ENCODE measurements at places on chromosomes 5 and 9.
A peak's percentile ranks its signal among the peaks of the same experiment; 100 is the strongest.

DNA sequence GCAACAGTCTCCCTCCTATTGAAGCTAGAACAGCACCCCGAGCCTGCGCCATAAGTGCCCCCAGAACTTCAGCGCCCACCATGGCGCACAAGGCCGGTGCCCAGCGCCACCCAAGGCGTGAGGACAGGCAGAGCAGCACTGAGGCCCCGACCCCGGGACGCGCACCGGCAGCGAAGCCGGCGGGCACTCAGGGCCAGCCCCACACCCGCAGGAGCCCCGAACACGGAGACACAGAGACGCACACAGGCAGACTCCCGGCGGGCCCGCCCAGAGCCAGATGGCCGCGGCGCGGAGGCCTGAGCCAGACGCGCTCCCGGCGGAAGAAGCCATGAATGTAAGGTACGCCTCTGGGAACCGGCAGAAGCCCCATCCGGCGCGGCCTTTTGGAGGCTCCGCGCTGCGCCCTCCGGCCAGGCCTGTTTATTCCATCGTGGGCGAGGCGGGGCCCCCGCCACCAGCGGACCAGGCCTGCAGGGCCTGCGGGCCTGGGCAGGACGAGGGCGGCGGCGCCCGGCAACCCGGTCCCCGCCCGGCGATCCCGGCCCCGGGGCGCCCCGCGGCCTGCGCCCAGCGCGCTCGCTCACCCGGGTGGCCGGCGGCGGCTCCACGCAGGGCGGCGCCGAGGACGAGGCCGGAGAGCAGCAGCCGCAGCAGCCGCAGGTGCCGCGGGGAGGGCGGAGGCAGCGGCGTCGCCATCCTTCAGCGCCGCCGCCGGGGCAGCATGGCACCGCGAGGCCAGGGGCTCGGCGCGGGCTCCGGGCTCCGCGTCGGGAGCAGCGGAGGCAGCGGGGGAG lies 486 bp downstream of the NPDC1 start:
- no peak for DNase-seq

DNA sequence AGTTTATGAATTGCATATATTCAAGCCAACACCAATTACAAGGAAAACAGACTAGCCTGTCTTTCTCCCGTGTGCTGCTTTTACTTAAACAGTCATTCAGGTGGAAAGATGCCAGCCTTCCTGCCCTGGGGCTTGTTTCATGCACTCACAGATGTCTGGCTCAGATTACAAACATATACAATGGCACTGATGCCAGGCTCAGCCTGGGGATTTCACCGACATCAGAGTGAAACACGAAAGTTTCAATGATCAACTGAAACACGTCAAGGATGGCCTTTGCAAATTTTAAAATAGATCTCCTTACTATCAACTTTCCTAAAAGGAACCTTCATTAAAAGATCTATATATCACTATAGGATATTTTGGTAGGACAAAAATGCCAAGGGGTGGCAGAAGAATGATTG lies 1576.5 kb downstream of the EFNA5 start:
- peak; percentile 66 for DNase-seq

GRCh38 chr5:19044311-19044710 lies 943.7 kb downstream of the CDH18 start:
- DNase-seq, result no peak

- DNase-seq, result no peak
Measured at GRCh38 chr9:113221800-113222481, 597 bp downstream of the SLC31A1 start.

DNA sequence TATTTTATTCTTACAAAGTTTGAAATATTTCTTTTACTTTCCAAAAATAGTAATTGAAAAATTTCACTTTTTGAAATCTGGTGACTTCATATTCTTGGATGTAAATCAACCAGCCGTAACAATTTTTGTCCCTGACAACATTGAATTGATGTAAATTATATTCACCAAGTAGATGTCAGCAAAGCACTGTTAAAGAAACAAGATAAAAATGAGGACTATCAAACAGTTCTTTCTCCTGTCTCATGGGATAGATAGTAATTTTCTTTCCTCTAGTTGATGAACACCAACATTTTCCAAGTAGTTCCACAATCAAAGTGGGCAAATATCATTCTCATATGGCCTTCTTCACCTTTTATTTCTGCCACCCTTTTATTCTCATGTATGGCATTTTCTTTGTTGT lies 1461.9 kb downstream of the MAT2B start:
- DNase-seq, result no peak

- DNase-seq, result no peak
Measured at GRCh38 chr5:23268136-23268535, 239.3 kb upstream of the PRDM9 start.

DNA sequence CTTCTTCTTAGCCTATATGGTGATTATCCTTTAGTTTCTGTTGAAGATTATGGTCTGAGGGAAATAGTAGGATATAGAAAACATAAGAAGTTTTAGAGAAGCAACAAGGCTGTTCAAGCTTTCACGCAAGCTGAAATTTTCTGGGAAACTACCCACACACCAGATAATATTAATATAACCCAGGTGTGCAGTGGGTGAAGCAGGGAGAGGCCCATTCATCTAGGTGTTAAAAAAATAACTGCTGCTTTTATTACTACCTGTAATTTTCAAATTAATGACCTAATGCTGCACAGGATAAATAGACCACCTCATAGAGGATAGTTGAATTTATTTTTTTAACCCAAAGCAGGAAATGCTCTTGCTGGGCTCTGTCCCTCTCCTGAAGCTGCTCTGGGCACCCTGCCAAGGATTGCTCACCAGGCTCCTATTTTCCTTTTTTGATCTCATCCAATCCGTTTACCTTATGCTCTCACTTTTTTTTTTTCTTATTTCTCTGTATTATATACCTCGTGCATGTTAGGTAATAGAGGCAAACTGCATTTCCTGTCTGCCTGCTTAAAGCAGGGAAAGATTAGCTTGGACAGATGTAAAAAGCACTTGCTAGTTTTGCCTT lies 124.3 kb upstream of the SLC12A2 start:
- peak; percentile 55 for DNase-seq

DNA sequence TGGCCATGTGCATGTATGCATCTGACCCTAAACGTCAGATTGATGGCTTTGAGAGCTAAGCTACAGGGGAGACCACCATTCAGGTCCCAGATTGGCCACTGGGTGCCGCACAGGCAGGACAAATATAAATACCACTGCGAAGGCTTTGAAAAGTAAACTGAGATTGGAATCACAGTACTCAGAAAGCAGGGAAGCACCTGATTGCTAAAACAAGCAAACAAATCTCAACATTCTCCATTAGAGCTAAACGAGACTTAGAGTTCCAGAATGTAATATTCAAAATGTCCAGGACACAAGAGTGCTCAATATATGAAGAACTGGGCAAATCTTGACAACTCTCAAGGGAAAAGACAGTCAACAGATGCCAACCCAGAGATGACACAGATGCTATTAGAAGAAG lies 61.0 kb upstream of the GFPT2 start:
- DNase-seq, result no peak

DNA sequence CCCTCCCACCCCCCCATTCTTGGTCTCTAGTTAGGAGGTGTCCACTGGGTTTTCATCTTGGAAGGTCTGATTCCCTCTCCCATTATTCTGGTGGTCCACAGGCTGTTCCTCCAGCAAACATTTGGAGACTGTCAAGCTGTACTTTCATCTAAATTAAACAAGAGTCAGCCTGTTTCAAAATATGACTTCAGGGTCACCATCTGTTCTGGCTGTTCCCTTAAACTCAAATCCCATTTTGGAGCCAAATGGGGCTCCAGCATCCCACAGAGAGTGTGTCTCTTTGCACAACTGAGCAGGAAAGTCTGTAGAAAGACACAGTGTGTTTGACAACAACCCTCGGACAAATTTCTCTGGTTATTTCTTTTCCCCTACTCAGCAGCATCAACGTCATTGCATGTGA lies 20.5 kb downstream of the COL15A1 start:
- no peak for DNase-seq

DNA sequence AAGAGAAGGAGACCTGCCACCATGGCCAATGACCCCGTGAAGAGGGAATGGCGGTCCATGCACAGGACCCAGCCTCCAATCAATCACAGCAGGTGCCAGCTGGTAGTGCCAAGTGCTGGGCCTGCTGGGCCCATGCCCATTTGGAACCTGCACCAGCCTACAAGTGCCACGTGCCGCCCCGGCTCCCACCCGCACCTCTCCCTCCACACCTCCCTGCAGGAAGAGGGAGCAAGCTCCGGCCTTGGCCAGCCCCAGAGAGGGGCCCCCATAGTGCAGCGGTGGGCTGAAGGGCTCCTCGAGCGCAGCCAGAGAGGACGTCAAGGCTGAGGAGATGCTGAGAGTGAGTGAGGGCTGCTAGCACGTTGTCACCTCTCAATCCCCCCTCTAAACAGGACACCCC lies 37.8 kb upstream of the NPR3 start:
- DNase-seq, result no peak

DNA sequence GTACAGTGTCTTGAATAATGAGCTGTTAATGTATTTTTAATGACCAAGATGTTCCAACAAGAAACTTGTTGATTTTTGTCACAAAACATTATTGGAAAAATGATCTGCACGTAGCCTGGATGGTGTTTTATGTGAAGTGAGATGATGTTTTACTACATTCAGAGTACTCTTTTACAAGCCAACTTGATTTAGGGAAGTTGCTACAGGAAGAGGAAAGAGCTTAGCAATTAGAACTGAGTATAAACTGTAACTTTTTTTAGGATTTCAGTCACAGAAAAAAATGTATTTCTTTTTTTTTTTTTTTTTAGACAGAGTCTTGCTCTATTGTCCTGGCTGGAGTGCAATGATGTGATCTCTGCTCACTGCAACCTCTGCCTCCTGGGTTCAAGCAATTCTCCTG lies 113.6 kb upstream of the ADRA1B start:
- no peak for DNase-seq

GRCh38 chr9:83322438-83322837 lies 215.8 kb downstream of the FRMD3 start:
- no peak for DNase-seq

DNA sequence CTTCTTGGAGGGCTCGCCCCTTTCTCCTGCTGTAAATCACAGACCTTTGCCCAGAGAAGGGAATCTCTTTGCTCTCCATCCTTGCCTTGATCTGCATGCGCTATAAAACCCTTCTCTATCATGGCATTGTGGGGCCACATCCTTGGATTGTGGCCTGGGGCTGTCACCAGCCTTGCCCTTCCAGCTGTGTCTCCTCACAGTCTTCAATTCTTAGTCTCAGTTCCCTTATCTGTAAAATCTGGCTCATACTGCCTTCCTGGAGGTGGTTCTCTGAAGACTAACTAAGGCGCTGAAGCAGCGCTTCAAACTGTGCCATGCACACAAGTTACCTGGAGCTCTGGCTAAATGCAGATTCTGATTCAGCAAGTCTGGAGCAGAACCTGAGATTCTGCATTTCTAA lies 53.4 kb upstream of the RARS1 start:
- no peak for DNase-seq

DNA sequence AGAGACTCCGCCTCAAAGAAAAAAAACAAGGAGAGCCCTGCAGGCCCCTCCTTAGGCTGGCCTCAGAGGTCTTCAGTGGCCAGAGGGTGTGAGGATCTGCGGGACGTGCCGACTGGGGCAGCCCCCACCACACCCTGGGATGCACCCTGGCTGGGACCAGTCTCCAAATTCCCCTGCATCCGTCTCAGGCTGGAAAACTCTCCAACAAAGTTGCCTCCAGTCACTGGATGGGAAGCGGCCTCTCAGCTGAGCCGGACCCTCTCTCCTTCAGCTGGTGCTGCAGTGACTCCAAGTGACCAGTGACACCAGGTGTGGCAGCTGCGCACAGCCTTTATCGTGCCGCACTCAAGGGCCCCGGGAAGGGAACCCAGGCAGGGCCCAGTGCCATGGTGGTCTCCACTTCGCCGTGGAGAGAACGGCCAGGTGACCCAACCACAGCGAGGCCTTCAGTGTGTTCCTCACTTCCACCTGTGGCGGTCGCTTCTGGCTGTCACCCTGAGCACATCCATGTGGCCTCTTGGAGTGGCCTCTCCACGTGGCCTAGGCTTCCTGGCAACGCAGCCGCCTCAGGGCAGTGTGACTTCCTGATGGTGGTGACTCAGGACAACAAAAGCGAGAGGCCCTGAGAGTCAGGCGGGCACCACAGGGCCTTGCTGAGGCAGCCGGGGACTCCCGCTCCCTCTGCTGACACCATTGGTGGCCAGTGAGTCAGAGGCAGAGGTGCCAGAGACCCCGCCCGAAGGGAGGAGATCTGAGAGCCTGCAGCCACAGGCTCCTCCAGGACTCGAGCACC lies 19.3 kb upstream of the CAMSAP1 start:
- peak; percentile 14 for DNase-seq

GRCh38 chr5:66255714-66256113 lies 111.6 kb downstream of the SREK1 start:
- no peak for DNase-seq

Data from fibroblast of the conjunctiva (primary cell).